Large intestine (tissue), 12 donors: ENCODE measurements at places on chromosomes 5 and 9. TPM values are rescaled to one million over a fixed set of nuclear protein-coding genes. Genes with fewer than 3 reads are reported as not detected.
A peak's percentile ranks its signal among the peaks of the same experiment; 100 is the strongest.

GRCh38 chr5:159786901-159787691 is 129.2 kb upstream of the ADRA1B start:
- DNase-seq, result no peak

- DNase-seq, result no peak
These were observed 373.7 kb downstream of the TLE4 start for GRCh38 chr9:79945495-79945894.

DNA sequence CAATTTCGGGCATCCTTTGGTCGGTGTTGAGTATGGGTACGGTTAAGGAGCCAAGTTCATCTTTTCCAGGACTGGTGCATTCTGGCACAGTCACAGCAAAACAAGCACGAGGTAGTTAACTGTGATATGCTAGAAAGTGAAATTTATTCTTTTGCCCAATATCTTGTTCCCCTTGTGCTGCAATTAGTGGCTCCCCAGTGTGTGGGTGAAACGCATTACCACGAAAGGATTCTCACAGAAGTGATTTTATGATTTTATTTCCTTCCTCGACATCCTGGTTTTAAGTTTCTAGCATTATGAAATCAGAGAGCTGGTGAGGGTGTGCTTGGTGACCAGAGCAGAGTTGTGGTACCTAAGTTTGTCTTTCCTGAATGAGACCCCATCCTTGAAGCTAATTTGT is 1.5 kb downstream of the FRMPD1 start:
- no peak for DNase-seq

DNA sequence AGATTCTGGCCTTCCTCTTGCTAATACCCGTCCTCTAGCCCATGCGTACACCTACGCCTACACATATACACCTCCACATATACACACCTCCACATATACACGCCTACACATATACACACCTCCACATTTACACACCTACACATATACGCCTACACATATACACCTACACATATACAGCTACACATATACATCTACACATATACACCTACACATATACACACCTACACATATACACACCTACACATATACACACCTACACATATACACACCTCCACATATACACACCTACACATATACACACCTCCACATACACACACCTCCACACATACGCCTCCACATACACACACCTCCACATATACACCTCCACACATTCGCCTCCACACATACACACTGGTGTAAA is 27.2 kb downstream of the AK3 start:
- no peak for DNase-seq

DNA sequence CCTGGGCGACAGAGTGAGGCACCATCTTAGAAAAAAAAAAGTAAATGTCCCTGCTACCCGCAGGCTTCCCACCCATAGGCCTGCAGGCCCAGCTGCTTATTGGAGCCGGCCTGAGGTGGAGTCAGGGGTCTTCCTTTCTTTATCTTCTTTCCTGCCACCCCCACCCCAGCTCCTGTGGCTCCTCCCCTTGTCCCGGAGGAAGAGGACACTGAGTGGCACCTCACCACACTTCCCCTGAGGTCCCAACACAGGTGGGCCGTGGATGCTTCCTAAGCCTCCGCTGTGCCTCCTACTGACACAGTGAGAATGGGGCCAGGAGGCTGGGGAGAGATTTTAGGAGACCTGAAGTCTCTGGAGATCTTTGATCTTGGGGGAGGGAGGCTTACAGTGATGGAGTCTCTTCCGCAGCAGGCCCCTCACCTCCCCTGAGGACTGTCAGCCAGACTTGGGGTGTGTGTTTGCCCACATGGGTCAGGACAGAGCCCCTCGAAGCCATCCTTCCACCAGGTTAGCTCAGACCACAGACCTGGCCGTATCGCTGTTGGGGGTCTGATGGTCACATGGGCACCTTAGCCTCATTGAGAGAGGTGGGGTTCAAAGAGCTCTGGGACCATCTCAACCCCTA is 135.4 kb upstream of the IER5L start:
- no peak for DNase-seq

DNA sequence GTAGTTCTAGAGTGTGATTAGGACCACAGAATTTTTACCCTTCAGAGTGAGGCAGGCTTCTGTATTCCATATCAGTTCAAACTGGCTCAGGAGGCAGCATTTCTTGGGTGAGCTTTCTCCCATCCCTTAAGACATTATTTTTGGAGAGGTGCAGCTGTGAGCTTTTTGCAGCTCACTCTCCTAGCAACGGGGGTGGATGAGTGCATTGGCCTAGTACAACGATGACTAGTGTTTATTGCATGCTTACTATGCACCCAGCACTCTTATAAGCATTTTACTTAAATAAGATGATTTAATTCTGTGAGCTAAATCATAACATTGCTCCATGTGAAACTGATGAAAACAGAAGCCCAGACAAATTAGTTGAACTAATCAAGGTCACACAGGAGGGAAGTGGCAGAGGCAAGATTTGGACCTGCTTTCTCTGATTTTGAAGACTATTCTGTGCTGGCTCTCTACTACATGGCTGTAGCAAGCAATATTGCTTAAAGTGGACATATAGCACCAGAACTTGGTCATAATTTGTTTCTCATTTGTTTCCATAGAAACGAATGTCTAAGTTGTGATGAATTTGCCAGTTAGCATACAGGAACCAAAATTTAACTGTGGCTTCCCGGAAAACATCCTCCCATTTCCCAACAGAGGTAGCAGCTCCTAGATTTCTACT is 372.1 kb upstream of the RIOK2 start:
- no peak for DNase-seq

- no peak for DNase-seq
These were observed 170.8 kb downstream of the MACROH2A1 start for GRCh38 chr5:135228222-135228621.

DNA sequence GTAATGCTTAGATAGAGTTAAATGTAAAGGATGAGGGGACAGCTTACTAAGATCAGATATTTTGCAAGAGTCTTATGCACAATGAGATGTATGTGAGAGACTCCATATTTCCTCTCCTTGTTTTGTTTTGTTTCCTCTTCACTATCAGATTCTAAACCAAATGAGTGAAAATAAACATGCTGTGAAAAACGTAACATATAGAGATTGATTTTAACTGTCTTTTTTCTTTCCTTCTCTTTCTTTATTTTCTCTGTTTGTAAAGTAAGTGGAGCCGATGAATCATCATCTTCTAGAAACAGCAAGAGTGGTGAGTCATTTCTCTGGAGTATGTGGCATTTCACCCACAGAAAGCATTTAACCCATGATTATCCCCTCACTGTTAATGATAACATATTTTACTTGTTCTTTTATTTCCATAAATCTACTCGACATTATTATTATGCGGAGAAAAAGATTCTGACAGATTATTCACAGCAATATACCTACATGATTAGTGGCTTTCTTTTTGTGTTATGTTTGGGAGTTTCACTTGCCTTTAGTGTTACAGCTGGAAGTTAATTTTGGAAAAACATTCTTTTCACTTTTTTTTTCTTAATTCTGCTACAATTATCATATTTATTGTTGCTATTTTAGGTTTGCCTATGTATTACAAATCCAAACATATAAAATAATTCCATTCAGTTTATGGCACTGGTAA is 2.1 kb upstream of the ANXA1 start:
- peak; percentile 61 for DNase-seq

DNA sequence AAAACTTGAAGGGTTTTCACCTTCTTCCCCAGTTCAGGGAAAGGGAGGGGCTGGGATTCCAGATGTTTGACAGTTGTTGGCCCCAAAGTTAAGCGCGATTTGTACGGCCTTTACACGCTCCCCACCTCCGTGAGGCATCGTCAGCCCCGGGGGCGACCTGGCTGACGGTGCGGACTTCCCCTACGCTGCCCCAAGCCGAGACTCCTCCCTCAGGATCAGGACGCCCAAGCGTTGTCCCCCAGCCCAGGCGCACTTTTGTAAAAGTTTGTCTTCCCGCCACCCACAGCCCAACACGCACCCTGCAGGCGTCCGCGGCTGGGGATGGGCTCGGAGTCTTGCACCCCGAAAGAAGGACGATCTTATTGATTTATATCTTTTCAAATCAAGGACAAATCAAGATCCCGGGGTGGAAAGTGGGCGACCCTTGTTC is 713 bp downstream of the MOB3B start:
- DNase-seq, result peak; percentile 77

GRCh38 chr5:80895523-80895922 is 64.6 kb upstream of the RASGRF2 start:
- no peak for DNase-seq

- no peak for DNase-seq
These were observed 440.9 kb upstream of the EDIL3 start for GRCh38 chr5:84825606-84826005.

DNA sequence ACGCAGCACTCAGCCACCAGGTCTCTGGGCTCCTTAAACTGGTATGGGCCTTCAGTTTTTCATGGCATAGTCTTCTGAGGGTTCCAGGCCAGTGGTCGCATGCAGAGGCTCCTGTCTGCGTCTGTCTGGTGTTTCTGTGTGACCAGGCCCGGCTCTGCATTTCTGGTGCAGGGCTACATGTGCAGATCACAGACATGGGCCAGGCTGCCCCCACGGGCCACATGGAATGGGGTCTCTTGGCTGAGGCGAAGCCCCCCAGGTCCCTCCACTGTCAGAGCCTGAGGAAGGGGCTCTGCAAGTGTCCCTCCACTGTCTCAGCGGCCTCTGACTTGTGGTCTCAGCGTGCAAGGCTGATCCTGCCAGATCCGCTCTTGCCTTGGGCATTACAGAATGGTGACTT is 15.6 kb upstream of the CARD19 start:
- no peak for DNase-seq

GRCh38 chr5:142422429-142422828 is 97.6 kb upstream of the SPRY4 start:
- DNase-seq, result no peak

DNA sequence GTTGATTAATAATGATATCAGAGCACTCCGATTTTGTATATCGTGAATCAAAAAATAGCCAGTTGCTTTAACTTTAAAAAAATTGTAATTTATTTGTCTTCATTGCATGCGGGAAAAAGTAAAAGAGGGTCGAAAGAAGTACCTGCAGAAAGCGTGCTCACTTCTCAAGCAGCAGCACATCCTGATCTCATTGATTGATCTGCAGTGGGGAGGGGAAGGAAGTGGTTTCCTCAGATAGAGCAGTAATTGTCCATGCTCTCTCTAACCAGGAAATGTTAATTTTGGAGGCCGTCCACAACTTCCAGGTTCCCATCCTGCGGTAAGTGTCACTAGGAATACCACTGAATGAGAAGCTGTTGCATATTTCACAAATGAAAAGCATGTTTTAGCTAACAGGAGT is 63.2 kb downstream of the SYK start:
- no peak for DNase-seq

- DNase-seq, result no peak
These were observed 3.7 kb downstream of the MCTP1 start for GRCh38 chr5:95281226-95281625.

Gene PBX3
- 20.3 TPM for polyA plus RNA-seq

Gene DNM1
- 49.0 TPM for polyA plus RNA-seq

Gene LCN2
- polyA plus RNA-seq, result 0.93 TPM

Gene CCDC183
- polyA plus RNA-seq, result 27.4 TPM

Gene LRRC19
- 83.7 TPM for polyA plus RNA-seq

Gene CD74
- polyA plus RNA-seq, result 742 TPM

Gene ICE1
- 20.9 TPM for polyA plus RNA-seq

Gene ARSI
- 2.2 TPM for polyA plus RNA-seq

Gene BAAT
- polyA plus RNA-seq, result 0.60 TPM
